Stimulated activated CD4-positive, alpha-beta T cell treated with anti-CD3 and anti-CD28 coated beads, Interleukin-1b, Interleukin-23, amount 100 ng/mL, for 24 hours (primary cell): ENCODE measurements at places on chromosomes 13 and 19.
A peak's percentile ranks its signal among the peaks of the same experiment; 100 is the strongest.

GRCh38 chr19:6127716-6128335 is 7.6 kb upstream of the ACSBG2 start:
- DNase-seq = no peak

DNA sequence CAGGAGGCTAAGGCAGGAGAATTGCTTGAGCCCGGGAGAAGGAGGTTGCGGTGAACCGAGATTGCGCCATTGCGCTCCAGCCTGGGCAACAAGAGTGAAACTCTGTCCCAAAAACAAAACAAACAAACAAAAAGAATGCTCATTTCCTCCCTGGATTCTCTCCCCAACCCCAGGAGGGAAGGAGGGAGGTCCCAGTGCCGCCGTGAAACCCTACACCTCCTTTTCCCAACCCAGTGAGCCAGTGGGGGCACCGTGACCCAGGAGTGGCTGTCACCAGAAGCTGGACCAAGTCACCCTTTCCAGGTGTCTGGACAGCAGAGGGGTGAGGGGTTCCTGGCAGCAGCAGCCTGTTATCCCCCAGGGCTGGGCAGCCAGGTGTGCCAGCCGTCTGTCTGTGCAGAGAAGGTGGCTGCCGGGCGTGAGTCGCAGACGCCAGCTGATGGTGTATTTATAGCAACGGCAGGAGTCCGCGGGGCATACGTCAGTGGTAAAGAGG is 23.5 kb downstream of the NFIC start:
- no peak for DNase-seq

GRCh38 chr13:108213946-108214345 is 1.4 kb downstream of the LIG4 start:
- no peak for DNase-seq

- DNase-seq = no peak
Observed at GRCh38 chr13:45817833-45818232, 33.7 kb downstream of the SIAH3 start.

GRCh38 chr19:38020311-38020710 is 113.3 kb downstream of the SIPA1L3 start:
- no peak for DNase-seq

DNA sequence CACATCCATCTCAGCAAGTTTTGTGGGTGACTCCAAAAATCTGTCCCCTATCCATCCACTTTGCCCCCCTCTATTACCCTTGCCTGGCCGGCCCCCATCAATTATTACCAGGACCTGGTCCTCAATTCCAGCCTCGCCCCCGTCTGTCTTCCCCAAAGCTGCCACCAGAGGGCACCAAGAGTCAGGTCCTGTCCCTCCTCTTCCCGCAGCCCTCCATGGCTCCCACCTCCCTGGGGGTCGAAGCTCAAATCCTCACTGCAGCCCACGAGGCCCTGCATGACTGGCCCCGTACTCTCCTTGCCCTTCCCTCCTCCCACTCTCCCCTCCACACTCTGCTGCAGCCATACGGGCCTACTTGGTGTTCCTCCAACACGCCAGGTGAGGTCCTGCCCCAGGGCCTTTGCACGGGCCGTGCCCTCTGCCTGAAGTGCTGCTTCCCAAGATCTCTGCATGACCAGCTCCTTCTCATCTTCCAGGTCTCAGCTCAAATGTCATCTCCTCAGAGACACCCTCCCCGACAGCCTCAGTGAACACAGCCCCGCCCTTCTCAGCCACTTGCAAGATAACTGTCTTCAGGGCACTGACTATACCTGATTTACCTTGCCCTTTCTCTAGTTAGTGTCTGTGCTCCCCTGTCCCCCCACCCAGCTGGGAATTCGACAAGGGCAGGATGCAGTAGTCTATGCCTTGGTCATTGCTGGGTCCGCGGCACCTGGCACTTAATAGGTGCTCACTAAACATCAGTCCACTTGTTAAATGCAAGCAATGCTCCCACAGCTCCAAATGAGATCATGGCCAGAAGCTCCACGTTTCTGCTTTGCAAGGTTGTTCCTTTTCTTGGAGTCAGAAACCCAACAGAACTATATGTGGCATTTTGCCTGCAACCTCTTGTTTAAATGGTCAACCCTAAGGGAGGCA is 16.8 kb upstream of the SEMA6B start:
- peak; percentile 53 for DNase-seq

DNA sequence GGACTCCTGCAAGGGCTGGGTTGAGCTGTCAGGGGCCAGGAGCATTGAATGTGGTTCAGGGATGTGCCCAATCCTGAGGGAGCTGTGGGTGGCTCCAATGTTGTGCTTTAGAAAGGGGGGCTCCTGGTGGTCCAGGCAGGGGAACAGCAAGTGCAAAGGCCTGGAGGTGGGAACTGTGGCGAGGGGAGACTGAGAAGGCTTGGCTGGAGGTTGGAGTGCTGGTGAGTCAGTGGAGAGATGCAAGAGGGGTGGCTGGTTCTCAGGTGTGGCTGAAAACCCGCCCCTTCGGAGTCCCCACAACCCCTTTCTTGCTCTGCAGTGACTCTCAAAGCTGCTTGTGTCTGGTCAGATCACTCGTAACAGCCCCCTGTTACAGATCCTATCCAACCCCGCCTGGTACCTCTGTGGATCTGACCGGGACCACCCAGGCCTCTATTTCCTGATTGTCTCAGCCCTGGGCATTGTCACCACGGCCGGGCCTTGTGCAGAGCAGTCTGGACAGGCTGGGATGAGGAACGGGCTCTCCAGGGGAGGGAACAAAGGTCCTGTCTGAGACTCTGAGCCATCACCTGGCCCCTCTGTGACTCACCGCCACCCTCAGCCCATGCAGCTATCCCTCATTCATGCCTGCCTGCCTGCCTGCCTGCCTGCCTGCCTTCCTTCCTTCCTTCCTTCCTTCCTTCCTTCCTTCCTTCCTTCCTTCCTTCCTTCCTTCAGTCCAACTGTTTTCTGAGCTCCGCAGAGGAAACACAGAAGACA is 1.4 kb upstream of the KCNN1 start:
- no peak for DNase-seq

DNA sequence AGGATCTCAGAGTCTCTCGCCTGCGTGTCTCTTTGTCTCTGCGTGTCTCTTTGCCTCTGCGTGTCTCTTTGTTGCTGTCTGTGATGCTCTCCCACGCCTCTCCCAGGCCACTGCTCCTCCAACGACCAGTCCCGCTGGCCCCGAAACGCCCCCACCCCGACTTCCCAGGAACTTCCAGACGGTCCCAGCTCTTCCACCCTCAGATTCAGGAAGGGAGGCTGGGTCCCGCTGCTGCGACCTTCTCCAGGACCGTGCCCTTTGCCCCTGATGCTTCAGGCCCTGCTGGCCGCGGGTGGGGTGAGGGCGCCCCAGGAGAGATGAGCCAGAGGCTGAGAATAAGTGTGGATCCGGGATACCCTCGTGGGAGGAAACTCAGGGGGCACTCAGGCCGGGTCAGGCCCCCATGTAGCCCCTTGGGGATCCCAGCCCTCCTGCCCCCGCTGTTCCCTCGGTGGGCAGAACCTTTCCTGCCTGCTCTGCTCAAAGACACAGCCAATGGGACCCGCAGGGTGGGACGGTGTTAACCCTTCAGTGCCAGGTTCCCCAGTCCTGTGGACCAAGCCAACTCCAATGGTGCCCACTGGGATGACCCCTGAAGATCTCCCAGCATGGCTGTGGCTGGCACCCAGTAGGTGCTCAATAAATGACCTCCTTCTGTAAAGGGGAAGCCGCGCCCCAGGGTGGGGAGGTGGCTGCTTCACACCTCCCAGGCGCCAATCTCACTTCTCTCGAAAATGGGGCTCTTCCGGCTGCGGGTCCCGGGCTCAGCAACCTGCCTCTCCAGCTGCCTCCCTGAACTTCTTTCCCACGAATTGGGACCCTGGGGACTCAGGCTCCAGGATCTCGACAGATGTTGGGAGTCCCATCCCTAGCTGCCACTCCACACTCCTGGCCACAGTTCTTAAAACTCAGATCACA is 1.5 kb upstream of the S1PR5 start:
- no peak for DNase-seq

GRCh38 chr13:110211735-110212134 is 95.2 kb downstream of the COL4A1 start:
- no peak for DNase-seq

DNA sequence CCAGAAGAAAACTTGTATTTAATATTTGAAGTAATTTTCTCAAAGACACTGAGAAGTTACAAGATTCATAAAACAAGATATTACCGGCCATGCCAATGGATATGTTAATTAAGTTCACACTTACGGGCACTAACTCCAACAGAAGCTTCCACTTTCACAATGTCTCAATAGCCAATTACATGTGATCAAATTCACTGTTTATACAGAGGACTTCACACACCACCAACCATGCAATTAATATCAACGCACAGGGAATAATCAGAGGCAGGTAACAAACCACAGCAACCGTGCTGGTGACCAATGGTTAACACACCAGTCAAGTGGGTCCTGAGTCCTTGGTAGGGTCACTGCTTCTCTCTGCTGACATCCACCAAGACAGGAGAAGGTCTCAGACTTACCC is 5.9 kb upstream of the ACOD1 start:
- DNase-seq = no peak

GRCh38 chr19:41876847-41877832 is at the start of gene CD79A:
CD79A (plus strand) TSS chr19:41877279; CDS start chr19:41877305, 26 bp downstream.
- no peak for DNase-seq

DNA sequence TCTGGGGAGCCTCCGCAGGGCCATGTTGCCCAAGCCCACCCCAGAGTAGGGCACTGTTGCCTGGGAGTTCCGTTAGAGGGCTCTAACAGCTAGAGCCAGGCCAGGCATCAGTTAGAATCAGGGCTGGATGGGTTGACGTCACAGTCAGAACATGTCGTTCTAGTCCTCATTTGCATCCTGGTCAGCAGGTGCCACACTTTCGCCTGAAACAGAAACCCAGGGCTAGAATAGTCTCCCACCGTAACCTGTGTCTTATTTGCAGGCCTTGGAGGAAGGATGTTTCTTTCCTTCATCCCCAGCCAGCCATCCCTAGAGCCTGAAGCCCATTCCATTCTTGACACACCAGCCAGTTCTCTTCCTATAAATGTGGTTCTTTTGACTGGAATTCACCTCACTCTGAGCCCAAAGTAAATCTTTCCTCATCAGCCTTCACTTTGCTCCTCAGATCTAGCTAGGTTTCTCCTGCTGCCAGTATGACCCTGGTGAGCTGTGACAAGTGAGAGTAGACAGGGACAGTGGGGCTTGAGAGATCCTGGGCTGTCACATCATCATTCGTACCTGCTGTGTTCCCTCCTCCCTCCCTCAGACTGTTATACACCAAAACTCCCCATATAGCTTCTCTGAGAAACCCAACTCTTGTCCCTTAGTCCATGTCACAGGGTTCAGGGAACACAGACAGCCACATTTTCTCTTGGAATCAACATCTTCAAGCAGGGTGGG is 12.2 kb upstream of the CCDC97 start:
- no peak for DNase-seq

DNA sequence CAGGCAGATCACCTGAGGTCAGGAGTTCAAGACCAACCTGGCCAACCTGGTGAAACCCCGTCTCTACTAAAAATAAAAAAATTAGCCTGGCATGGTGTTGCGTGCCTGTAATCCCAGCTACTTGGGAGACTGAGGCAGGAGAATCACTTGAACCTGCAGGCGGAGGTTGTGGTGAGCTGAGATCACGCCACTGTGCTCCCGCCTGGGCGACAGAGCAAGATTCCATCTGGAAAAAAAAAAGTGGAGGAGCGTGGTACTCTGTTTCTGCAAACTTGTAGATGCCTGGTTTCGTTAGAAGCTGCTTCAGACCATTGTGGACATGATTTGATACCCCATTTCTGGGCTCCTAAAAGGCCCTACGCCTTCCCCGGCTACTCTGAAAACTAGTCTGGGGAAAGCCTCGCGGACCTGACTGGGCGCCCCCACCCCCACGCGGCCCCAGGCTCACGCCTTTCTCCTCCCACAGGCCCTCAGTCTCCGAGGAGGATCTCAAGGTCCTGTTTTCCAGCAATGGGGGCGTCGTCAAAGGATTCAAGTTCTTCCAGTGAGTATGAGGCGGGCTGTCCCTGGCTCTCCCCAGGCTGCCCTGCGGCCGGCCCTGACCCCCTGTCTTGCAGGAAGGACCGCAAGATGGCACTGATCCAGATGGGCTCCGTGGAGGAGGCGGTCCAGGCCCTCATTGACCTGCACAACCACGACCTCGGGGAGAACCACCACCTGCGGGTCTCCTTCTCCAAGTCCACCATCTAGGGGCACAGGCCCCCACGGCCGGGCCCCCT is 11.5 kb downstream of the PLPPR3 start:
- no peak for DNase-seq

DNA sequence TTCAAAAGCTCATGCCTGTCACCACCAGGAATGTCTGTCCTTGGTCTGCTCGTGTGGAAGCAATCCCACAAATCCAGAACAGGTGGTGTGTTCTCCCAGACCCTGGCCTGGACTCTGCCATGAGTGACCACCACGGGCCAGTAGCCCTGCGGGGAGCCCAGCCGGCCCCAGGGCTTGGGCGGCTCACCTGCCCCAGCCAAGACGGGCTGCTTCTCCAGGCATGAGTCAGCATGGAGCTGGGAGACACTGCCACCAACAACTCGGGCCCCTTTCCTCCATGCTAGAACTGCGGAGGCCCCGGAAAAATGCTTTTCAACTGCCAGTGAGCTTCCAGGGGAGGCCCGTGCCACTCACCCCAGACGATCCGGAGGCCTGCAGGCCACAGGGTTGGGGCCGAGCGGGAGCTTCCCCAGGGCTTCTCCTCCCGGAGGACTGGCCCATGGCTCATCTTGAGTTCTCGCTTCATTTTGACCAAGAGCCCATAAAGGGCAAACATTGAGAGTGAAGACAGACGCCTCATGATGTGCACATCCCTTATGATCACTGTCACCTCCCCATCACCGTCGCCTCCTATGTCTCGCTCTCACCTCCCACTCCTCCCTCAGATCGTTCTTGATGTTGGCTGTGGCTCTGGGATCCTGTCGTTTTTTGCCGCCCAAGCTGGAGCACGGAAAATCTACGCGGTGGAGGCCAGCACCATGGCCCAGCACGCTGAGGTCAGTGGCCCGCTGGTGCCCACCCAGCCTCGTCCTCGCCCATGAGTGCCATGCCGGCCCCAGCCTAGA is 16.7 kb downstream of the YIPF2 start:
- DNase-seq = no peak

DNA sequence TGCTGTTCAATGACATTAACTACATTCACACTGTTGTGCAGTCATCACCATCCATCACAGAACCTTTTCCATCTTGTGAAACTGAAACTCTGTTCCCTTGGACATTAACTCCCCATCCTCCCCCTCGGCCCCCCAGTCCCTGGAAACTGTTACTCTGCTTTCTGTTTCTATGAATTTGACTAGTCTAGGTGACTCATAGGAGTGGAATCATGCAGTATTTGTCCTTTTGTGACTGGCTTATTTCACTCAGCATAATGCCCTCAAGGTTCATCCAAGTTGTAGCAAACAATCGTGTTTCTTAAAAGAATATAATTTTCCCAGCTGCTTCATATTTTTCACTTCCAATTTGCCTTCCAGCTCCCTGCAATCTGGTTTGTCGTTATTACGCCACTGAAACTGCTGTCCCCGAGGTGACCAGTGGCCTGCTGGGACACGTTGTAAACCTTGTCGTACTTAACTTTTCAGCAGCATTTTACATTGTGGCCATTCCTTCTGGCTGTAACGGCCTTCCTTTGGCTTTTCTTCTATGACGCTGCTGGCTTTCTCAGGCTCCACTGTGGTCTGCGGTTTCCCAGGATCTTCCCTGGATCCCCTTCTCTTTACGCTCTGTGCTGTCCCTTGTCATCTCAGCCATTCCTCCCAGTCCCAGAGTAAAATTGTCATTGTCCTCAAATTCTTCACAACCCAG is 74.0 kb downstream of the DHRS12 start:
- DNase-seq = peak; percentile 11
